NCI-H1436 treated with DMSO at 0.1 percent for 48 hours (cell line): ENCODE measurements at places on chromosomes 1 and 21.

DNA sequence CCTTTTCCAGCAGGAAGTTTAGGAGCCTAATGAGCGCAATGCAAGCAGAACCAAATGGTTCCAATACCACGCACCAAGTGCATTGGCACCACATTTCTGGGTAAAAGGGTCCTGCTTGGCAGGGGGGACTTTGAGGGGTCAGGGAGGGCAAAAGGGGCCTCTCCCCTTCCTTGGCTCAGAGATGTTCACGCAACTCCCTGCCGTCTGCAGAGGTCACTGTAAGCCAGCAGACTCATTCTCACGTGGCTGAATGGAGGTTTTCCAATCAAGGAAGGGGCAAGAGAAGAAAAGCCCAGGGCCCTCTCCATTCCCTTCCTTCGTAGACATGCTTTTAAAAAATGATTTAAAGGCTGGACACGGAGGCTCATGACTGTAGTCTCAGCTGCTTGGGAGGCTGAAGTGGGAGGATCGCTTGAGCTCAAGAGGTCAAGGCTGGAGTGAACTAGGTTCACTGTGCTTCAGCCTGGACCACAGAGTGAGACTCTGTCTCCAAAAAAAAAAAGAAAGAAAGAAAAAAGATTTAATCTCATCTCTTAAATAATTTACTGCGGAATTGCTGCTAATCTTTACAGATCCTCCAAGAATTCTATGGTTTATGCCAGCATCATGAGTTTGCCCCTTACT, 80.3 kb downstream of the RUNX3 start:
- no peak for DNase-seq

DNA sequence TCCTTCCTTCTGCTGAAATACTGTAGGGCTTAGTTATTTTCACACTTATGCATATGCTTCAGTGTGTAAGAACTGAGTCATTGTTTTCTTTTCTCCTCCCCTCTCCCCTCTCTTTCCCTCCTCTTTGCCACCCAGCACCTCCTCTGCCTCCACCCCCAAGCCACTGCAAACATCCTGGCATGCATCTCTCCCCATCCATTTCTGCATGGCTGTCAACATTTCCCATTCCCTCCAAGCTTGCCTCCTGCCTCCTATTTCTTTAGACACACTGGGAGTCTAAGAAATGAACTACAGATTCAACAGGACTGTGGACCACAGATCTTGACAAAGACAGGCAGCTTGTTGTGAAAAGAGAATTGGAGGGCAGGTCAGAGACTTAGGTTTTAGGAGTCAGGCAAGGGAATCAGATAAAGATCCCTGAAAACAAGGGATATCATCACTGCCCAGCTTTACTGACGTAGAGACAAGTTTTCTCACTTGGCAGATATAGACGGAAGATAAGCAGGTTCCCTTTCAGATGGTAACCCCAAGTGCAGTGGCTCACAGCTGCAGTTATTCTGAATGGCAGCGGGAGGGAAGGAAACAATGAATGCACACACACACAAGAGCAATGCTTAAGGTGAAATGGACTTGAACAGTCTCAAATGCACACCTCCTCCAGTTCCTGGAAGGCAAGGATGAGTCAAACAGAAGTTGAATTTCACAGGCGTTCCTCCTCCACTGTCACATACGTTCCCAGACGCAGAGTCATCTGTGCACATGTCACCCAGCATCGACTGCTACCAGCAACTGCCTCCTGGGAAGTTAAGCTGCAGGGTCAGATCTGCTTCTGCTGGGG, 56.1 kb downstream of the HIVEP3 start:
- no peak for DNase-seq

DNA sequence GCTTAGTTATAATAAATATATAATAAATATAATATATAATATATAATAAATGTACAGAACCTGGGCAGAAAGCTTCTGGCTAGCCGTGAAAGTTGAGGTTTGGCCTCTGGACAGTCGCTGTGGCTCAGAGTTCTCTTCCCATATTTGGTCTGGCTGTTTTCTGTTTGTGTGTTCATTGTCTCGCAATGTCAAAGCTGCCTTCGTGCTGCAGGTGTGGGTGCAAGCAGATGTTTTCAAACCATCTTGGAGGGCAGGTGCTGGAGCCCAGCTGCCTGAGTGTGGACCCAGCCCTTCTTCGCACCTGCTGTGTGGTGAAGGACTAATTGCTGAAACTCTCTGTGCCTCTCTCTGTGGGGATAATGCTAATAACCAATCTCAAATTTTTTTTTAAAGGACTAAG, 3.6 kb upstream of the CSTB start:
- no peak for DNase-seq

- no peak for DNase-seq
Observed at GRCh38 chr1:4621646-4622045, 32.8 kb upstream of the AJAP1 start.

- DNase-seq, result no peak
Observed at GRCh38 chr1:192474080-192474683, 101.4 kb upstream of the RGS1 start.

DNA sequence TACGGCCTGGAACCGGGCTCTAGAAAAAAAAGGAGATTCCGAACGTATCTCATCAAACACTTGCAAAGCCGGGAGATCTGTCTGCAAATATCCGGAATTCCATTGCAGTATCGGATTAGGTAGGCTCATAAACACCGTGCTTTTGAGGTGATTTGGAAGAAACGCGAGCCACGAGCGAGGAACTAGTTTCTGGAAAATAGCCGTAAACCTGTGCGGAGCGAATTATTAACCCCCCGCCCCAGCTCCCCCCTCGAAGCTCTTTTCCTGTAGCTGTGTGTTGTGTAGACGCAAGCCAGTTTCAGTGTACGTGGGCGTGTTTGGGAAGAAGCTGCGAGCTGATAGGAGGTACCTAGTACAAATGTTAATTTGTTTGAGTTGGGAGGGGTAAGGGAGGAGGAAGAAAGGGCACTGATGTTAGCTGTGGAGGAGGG, 1.1 kb downstream of the RALGPS2 start:
- DNase-seq, result peak; percentile 71

DNA sequence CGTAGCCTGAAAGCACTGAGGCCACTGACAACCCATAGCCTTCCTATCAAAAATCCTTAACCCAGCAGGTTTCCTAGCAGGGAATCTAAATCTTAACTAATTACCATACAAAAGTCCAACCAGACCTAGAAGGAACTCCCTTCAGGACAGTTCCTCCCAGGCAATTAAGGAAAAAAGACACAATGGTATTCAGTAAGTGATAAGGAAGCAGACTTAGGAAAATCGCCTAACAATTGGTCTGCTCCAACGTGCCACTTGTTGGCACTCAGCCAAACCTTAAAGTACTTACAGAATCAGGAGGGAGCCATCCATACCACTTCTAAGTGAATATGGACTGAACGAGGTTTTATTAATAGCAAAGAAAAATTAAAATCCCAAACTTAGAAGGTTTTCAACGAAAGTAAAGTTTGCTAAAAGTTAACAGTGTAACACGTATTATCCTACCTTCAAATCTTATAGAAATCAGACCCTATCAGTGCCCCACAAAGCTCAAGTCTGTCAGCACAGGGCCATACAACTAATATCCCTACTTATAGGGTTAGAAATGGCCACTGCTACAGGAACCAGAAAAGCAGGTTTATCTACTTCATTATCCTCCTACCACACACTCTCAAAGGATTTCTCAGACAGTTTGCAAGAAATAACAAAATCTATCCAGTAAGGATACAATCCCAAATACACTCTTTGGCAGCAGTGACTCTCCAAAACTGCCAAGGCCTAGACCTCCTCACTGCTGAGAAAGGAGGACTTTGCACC, 29.0 kb downstream of the SPATA6 start:
- DNase-seq, result no peak

GRCh38 chr1:9766759-9767442, 56.9 kb downstream of the CLSTN1 start:
- DNase-seq, result no peak

GRCh38 chr1:17438318-17439249, 893 bp downstream of the RCC2 start:
- no peak for DNase-seq

- peak; percentile 16 for DNase-seq
Observed at GRCh38 chr1:19918057-19918456, 5.4 kb downstream of the PLA2G2E start.

DNA sequence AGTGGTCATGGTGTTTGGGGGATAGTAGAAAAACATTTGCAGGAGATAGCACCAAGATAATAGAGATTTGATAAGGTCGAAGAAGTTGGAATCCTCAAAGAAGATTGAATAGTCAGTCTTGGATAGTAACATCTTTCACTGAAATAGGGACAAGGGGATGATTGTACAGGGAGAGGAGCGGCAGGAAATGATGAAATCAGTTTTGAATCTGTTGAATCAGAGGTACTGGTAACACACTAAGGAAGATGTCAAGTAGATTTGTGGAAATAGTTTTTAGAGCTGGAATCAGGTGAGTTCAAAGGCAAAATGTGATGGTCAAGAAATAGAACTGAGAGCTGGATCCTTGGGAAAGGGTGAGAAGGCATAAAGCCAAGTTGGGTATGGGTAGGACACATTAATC, 26.5 kb downstream of the CAP1 start:
- no peak for DNase-seq

DNA sequence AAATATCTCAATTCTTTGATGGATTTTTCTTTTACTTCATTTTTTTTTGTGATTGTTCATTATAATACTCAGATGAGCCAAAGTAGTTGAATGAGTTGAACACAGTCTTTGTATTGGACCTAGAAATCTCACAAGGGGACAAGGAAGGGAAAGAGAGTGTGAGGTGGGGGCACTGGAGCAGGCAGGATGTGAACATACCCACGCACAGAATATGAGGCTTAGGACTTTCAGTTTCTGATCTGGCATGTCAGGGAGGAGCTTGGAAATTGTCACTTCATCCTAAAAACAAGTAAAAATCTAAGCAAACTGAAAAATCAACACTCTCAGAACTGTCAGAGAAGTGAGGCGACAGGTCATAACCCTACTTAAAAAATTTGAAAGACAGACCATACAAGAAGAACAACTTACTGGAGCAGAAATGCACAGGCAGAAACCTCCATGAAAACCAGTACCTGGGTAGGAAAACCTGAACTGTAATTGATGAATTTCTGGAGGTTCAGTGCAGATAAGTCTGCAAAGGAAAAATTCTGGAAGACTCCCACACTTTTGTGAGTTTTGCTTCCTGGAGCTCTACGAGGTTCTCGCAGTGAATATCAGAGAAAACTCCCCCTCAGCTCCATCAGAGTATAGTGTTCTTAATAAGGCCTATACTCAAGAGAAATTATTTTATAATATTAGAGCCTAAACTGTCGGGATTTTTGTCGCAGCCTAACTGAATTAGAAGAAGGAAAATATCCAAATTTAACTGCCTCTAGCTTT, 3.6 kb upstream of the PTGS2 start:
- DNase-seq, result no peak

DNA sequence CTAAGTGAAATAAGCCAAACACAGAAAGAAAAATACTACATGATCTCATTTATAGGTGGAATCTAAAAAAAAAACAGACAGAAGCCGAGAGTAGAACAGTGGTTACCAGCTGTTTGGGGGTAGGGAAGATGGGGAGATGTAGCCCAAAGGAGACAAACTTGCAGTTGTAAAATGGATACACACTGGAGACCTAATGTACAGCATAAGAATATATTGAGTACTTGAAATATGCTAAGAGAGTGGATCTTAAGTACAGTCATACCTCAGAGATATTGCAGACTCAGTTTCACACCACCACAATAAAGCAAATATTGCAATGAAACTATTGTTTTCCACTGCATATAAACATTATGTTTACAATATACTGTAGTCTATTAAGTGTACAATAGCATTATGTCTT, 316.7 kb downstream of the LRRC40 start:
- no peak for DNase-seq

DNA sequence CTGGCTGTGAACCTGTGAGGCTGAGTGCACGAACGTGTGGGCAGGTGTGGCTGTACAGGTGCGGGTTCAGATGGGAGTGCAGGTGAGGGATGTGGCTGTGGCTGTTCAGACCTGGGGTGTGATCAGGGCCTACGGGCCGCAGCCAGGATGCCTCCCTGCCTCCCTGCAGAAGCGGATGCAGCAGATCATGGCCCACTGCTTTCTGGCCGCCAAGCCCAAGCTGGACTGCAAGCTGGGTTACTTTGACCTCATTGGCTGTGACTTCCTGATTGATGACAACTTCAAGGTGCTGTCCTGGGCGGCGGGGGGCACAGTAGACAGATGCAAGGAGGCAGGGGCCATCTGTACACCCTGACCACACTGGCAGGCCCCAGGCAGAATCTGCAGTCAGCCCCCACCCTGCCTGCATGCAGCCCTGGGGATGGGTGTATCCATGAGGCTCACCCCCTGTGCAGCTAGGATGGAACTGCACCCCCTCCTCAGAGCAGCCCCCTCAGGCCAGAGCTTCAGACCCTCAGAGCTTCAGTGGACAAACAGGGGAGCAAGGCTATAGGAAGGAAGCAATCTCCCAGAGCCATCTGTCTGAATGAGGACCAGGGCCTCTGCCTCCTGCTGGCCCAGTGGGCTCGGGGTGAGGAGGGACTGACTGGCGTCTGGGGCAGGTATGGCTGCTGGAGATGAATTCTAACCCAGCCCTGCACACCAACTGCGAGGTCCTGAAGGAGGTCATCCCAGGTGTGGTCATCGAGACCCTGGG, 9.8 kb downstream of the TNFRSF18 start:
- no peak for DNase-seq

DNA sequence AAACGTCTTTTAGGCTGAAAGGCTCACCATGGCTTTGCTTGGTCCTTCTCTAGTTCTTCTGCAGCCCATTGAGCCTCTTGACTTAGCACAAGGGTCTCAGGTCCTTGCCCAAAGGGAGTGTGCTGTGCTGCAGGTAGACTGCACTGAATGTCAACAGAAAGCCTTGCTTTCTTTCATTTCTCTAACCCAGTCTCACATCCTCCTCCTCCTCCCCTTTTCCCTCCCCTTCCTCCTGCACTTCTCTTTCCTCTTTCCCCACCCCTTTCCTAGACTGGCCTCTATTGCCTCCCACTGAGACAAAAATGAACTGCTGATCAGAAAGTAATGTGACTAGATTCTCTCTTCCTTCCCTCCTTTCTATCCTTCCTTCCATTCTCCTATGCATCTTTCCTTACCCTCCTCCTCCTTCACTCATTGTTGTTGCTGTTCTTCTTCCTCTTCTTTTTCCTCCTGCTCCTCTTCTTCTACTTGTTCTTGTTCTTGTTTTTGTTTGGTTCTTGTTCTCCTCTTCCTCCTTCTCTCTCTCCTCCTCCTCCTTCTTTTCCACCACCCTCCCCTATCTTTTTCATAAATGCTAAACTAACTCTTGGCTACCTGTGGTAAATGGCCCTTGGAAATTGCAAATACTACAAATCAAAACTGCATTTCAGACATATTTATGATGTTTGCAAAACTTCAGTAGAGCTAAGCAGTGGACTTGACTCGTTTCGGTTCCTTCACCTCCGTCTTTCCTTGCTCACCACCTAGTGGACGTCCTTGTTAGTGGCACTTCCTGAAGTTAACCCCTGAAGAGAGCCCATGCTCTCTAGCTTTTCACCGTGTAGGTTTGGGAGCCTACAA, at the start of gene SELL:
TSS of gene SELL (minus strand) at position 152 of the 840 bp plus-strand sequence. CDS start at position 30, 122 bp downstream.
- no peak for DNase-seq

GRCh38 chr1:34785875-34786470, 5.0 kb downstream of the GJB3 start:
- DNase-seq, result no peak

- no peak for DNase-seq
Observed at GRCh38 chr1:198437332-198437731, 103.1 kb downstream of the ATP6V1G3 start.

- DNase-seq, result no peak
Observed at GRCh38 chr1:10932088-10932487, 80.4 kb upstream of the TARDBP start.
